PC-3 (cell line): ENCODE measurements at places on chromosomes 5 and 9.

- no peak overlapping the region for H3K27ac ChIP-seq
- H3K36me3 ChIP-seq, result no peaks in the 10 kb centered on the region
- no peak for DNase-seq
- H3K27me3 ChIP-seq, result peaks cover 21% of the 10 kb centered on the region
- no peaks in the 10 kb centered on the region for H3K4me1 ChIP-seq
Observed at GRCh38 chr5:178796165-178796945, 63.4 kb upstream of the ZNF354B start.

DNA sequence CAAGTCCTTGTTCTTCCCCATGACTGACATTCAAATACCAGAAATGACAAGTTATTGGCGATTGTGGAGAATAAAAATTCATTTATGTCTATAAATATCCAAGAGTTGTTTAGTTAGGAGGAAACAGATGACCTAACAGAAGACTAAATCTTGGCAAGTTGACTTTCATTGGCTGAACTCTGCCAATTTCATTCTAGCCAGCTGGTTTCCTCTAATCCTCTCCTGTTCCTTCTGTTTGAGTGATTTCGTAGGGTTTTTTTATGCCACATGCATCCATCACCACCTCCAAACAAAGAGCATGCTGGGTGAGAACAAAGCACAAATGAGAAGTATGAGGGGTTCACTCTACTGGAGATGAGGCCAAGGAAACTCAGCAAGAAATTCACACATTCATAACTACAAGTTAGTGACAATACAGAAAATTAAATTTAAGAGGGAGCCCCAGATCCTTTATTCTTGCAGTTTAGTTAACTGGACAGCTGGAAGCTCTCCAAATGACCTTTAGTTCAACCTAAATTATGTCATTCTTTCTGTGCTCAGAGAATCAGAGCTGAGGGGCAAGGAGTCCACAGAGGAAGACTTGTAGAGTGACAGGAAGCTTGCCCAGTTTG, 932.0 kb downstream of the TLE4 start:
- H3K4me1 ChIP-seq, result no peaks in the 10 kb centered on the region
- H3K36me3 ChIP-seq, result no peaks in the 10 kb centered on the region
- no peak for DNase-seq
- H3K4me3 ChIP-seq, result no peak overlapping the region
- H3K27me3 ChIP-seq, result no peaks in the 10 kb centered on the region

GRCh38 chr5:17180864-17181723, 36.3 kb upstream of the BASP1 start:
- H3K27ac ChIP-seq, result peak overlapping the region; percentile 78
- no peaks in the 10 kb centered on the region for H3K36me3 ChIP-seq
- H3K27me3 ChIP-seq, result no peaks in the 10 kb centered on the region
- H3K4me1 ChIP-seq, result peaks cover 33% of the 10 kb centered on the region

GRCh38 chr5:141135030-141135717, at the start of gene PCDHB5:
TSS of gene PCDHB5 (plus strand) at chr5:141135206. CDS start at chr5:141135435, 229 bp downstream.
- no peak within 1 kb of the TSS for H3K4me3 ChIP-seq
- H3K27ac ChIP-seq, result no peak within 1 kb of the TSS
- DNase-seq, result no peak
- H3K4me1 ChIP-seq, result no peaks in the 10 kb centered on the region
- H3K36me3 ChIP-seq, result no peaks in the 10 kb centered on the region

GRCh38 chr9:122226142-122226757, 2.5 kb downstream of the LHX6 start:
- DNase-seq, result no peak
- no peak overlapping the region for H3K27ac ChIP-seq
- no peak overlapping the region for H3K4me3 ChIP-seq
- no peaks in the 10 kb centered on the region for H3K27me3 ChIP-seq

GRCh38 chr5:17255471-17256021, 38.1 kb downstream of the BASP1 start:
- peak; percentile 80 for DNase-seq
- H3K36me3 ChIP-seq, result peaks cover 38% of the 10 kb centered on the region
- H3K27ac ChIP-seq, result peak overlapping the region; percentile 88
- no peaks in the 10 kb centered on the region for H3K27me3 ChIP-seq
- no peak overlapping the region for H3K4me3 ChIP-seq

DNA sequence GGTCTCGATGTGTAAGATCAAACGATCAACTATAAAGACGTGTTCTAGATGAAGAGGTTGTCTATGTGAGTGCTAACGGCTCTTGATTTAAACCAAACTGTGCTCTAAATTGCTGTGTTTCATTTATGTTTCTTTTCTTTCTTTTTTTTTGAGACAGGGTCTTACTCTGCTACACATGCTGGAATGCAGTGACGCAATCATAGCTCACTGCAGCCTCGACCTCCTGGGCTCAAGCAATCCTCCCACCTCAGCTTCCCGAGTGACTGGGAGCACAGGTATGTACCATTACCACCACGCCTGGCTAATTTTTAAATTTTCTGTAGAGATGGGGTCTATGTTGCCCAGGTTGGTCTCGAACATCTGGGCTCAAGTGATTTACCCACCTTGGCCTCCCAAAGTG, 24.0 kb upstream of the RNF130 start:
- H3K27ac ChIP-seq, result no peak overlapping the region
- H3K4me1 ChIP-seq, result no peaks in the 10 kb centered on the region
- no peaks in the 10 kb centered on the region for H3K36me3 ChIP-seq

DNA sequence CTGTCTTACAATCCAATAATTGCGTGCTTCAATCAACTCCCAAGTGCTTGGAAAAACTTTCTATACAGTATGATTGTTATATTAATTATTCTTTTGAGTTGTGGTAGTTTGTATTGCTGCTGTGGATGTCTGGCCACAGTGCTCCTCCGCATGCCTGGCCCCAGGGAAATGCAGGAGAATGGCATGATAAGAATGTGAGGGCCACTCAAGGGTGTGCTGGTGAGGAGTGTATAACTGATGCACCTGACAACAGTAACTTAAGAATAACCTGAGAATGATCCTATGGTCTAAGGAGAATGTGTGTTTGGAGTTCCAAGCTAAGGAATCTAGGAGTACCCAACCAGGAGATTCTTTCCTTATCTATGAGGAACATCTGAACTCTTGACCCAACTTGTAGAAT, 152.9 kb upstream of the APC start:
- no peaks in the 10 kb centered on the region for H3K4me1 ChIP-seq
- H3K4me3 ChIP-seq, result no peak overlapping the region
- H3K27ac ChIP-seq, result no peak overlapping the region
- H3K36me3 ChIP-seq, result no peaks in the 10 kb centered on the region

DNA sequence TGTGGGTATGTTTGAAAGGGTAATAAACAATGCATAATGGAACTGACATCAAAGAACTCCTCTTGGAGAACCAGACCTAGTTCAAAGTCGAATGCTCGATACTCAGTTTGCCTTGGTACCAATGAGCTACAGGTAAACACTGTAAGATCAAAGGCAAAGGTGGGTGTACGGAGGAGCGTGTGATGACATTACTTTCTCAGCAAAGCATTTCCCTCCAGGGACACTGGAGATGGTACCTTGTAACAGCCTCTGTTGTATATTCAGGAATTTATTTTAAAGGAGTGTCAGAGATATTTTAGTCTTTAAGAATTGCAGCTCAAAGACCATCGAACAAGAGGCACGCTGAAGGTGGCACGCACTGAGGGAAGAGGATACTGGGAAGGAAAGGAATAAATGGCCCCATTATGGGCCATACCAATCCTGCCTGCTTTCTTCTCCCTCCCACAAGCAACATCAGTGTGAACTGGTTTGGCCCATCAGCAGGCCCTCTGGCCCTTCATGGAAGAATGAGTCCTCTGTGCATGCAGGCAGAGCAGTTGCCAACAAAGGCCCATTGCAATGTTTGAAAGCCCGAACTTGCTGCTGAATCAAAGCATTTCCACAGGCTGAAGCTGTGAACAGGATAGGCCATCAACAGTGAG, 410.2 kb downstream of the ACTL7B start:
- H3K27me3 ChIP-seq, result no peaks in the 10 kb centered on the region
- H3K4me1 ChIP-seq, result peaks cover 37% of the 10 kb centered on the region
- H3K27ac ChIP-seq, result peak overlapping the region; percentile 98
- no peak overlapping the region for H3K4me3 ChIP-seq
- DNase-seq, result no peak

- no peak for DNase-seq
- no peak overlapping the region for H3K27ac ChIP-seq
- no peak overlapping the region for H3K4me3 ChIP-seq
- peaks cover 13% of the 10 kb centered on the region for H3K4me1 ChIP-seq
- no peaks in the 10 kb centered on the region for H3K27me3 ChIP-seq
Observed at GRCh38 chr5:278646-279045, 7.2 kb downstream of the PDCD6 start.

DNA sequence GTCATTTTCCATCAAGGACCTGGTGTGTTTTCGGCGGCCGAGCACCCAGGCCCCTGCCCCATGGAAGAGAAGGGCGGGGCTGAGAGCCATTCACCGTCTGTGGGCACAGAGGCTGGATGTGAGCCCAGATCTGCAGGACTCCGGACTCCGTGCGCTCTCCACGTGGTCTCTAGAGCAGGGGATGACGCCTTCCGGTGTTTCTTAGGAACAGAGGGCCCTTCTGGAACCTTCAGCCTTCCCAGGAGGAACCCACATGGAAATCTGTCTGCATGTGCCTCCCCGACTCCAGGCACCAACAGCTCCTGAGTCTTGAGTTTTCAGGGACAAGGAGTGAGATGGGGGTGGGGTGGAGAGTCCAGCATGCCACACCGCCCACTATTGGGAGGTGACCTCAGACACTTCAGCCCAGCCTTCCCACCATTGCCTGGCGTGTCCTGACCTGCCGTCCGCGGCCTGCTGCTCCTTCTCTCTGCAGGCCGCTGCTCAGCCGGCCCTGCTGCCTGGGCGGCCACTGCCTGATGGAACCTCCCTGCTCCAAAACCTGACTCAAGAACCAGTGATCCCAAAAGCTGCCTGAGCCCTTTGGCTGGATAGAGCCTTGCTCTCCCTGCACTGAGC, 2.4 kb upstream of the RXRA start:
- no peak overlapping the region for H3K4me3 ChIP-seq
- H3K27ac ChIP-seq, result no peak overlapping the region
- peaks cover 14% of the 10 kb centered on the region; the same call in 1 of the 2 replicates for H3K4me1 ChIP-seq
- H3K36me3 ChIP-seq, result no peaks in the 10 kb centered on the region
- DNase-seq, result no peak
- no peaks in the 10 kb centered on the region for H3K27me3 ChIP-seq

DNA sequence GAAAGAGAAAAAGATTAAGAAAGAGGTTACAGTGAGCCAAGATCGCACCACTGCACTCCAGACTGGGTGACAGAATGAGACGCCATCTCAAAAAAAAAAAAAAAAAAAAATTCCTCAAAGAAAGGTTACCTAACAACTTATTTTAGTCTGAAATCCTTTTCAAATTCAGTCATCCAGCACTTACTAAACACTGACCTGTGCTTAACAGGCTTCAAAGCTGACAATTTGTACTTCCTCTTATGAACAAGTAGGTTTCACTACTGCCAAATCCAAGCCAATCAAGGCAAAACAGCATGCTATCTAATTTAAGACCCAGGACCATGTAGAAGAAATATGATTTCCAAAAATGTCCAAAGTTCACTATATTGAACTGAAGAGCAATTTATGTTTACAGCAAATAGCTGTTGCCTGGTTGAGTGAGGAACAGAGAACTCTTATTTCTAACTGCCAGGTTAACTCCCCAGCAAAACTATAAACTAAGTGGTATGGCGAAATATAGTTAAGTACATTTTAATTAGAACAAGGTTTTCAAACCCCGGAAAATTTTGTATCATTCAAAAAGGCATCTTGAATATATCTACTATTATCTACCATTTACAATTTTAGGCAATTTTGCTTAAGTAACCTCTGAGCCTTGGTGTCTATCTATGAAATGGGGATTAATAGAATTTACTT, 13.4 kb downstream of the PWWP2A start:
- no peaks in the 10 kb centered on the region for H3K27me3 ChIP-seq
- no peak overlapping the region for H3K27ac ChIP-seq
- no peak for DNase-seq
- no peaks in the 10 kb centered on the region for H3K4me1 ChIP-seq
- H3K36me3 ChIP-seq, result peaks cover 6% of the 10 kb centered on the region; the same call in 1 of the 2 replicates

GRCh38 chr9:113516840-113517577, 53.5 kb downstream of the RGS3 start:
- no peak overlapping the region for H3K27ac ChIP-seq
- no peaks in the 10 kb centered on the region for H3K27me3 ChIP-seq
- DNase-seq, result no peak
- peaks cover 10% of the 10 kb centered on the region for H3K4me1 ChIP-seq
- no peak overlapping the region for H3K4me3 ChIP-seq

DNA sequence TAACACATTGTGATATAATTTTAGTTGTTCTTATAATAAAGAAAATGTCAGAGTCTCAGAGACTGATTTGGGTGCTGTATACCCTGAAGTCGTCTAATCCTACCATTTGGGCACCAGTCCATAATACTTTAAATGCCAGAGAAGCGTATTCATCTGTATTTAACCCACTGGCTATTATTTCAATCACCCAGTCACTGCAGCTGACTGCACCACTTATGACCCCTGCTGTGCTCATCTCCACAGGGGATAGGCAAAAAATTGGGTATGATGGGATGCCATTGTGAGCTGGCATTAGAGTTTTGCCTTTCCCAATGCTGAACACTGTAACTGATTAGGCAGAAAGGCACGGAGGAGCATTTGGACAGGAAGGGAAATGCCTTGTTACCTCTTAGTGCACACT, 599.7 kb downstream of the CAAP1 start:
- H3K4me3 ChIP-seq, result no peak overlapping the region
- H3K36me3 ChIP-seq, result no peaks in the 10 kb centered on the region
- peaks cover 15% of the 10 kb centered on the region for H3K4me1 ChIP-seq

DNA sequence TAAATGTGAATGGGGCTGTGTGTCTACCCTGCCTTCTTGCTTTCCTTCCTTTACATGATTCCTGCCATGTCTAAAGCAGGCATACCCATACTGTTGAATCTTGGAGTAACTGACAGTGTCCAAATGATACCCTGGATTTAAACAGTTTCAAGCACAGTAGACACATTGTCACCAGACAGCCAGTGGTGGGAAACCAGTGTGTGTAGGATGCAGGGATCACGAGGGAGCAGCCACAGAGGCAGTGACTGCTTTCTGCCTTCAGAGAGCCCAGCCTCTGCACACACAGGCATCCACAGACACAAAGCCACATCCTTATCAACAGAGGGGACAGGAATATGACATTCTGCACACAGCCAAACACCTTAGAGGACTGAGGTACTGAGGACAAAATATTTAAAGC, 184.2 kb upstream of the TBCA start:
- no peak for DNase-seq
- no peaks in the 10 kb centered on the region for H3K27me3 ChIP-seq
- no peak overlapping the region for H3K4me3 ChIP-seq
- no peaks in the 10 kb centered on the region for H3K4me1 ChIP-seq
- no peak overlapping the region for H3K27ac ChIP-seq
